Spleen (tissue), 13 donors: ENCODE measurements at places on chromosomes 13 and 19. TPM values are rescaled to one million over a fixed set of nuclear protein-coding genes. Genes with fewer than 3 reads are reported as not detected.

Gene SLC1A6
- not detected for total RNA-seq

Gene EDNRB
- total RNA-seq: 58.4 TPM

DNA sequence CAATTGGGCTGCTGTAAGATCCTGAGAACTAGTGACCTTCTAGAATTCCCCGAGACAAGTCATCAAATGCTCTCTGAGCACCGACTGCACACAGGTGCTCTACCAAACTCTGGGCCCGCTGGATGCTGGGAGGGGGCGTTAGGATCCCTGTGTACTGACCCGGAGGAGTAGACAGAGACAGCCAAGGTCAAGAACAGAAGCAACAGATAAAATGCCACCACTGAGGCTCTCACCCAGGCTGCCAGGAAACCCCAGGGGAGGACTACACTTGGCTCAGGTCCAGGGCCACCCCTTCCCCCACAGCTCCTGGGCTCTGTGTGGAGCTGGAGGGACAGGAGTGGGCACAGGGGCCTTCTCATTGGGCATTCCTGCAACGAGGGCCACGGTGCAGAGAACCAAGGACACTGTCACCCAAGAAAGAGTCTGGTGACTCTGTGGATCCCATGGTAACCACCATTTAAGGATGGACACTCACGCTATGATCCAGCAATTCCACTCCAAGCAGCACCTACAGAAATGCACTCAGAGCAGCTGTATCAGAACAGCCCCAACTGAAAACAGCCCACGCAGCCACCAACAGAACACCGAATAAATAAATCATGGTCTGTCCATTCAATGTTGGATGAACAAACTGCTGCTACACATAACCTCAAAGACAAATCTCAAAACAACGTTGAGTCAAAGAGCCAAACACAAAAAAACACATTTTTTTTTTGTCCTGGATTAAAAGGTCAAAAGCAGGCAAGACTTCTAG is 16.8 kb upstream of the SLC35E1 start:
- H3K4me3 ChIP-seq: no peak overlapping the region
- H3K4me1 ChIP-seq: peaks cover 100% of the 10 kb centered on the region
- DNase-seq: no peak
- H3K36me3 ChIP-seq: no peaks in the 10 kb centered on the region

DNA sequence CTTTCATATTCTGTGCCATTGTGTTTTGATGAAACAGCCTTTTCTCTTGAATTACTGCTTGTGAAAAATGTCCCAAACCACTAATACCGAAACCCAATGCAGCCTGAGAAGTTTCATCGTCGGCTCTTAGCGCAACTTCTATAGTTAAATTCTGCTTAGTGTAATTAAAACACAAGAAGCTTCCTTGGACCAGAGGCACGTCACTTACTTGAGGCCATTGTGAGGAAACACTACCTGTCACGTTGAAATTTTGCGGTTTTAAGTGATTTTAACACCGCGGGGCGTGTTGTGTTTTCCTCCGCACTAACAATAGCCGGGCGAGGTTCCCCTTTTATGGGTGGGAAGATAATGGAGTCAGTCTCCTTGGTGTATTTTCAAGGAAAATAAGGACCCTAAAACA is 70.9 kb downstream of the GGACT start:
- no peaks in the 10 kb centered on the region for H3K36me3 ChIP-seq
- DNase-seq: no peak
- H3K27me3 ChIP-seq: no peaks in the 10 kb centered on the region
- H3K4me3 ChIP-seq: no peak overlapping the region

- no peaks in the 10 kb centered on the region for H3K27me3 ChIP-seq
These were observed 13.6 kb downstream of the KLF5 start for GRCh38 chr13:73072239-73072900.

DNA sequence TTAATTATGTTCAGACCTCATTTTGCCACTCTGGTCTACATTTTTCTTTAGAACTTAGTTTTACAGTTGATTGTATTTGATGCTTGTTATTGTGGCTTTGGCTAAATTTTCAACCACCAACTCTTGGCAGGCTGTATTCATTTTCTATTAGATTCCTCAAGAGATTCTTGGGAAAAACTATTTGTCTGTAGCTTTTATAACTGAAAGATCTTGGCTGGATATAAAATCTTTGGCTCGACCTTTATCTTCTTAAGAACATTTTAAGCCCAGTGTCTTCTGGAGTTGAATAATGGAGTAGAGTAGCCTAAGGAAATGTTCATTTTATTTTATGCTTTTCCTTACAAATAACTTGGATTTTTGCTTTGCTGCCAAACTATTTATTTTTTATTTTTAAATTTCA is 848.5 kb downstream of the PCDH17 start:
- H3K4me1 ChIP-seq: no peaks in the 10 kb centered on the region
- no peaks in the 10 kb centered on the region for H3K27me3 ChIP-seq
- H3K27ac ChIP-seq: no peak overlapping the region
- H3K4me3 ChIP-seq: no peak overlapping the region
- no peak for DNase-seq

- H3K4me1 ChIP-seq: no peaks in the 10 kb centered on the region
- no peak for DNase-seq
- H3K4me3 ChIP-seq: no peak overlapping the region
- no peaks in the 10 kb centered on the region for H3K27me3 ChIP-seq
- H3K27ac ChIP-seq: no peak overlapping the region
These were observed 32.8 kb downstream of the ANKRD10 start for GRCh38 chr13:110881839-110882627.

DNA sequence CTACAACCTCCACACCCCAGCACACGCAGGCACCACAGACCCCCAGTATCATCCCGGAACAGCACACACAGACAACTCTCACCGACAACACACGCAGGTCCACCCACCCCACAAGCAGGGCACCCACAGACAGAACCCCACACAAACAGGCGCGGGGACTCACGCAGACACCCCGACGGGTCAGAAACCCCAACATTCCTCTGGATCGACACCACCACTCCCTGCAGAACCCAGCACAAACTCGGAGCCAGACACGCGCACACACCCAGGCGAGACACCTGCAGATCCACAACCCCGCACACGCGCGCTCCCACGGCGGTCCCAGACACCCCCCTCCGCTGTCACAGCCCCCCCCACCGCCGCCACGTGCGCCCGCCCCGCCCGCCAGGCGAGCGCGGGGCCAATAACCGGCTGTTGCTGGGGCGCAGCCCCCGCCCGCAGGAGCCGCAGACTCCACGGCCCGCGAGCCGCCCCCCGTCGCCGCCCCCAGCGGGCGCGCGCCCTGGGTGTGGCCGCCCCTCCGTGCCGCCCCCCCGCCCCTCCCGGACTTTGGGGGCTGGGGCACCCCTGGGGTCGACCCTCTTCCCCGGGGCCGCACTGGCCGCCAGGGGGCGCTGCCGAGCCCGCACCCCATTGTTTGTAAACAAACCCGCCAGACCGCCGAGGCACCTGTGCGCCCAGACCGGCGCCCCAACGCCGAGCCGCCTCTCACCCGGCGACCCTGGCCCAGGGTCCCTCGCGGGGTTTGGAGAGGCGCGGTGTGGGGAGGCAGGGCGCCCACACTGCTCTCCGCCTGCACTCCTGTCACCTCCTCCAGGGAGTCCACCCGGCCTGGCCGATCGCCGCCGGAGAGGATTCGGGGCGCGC is 712 bp downstream of the BBC3 start:
- peak overlapping the region; percentile 96 for H3K27ac ChIP-seq
- no peaks in the 10 kb centered on the region for H3K27me3 ChIP-seq
- DNase-seq: peak; percentile 95
- no peaks in the 10 kb centered on the region for H3K36me3 ChIP-seq
- peak overlapping the region; percentile 99 for H3K4me3 ChIP-seq

DNA sequence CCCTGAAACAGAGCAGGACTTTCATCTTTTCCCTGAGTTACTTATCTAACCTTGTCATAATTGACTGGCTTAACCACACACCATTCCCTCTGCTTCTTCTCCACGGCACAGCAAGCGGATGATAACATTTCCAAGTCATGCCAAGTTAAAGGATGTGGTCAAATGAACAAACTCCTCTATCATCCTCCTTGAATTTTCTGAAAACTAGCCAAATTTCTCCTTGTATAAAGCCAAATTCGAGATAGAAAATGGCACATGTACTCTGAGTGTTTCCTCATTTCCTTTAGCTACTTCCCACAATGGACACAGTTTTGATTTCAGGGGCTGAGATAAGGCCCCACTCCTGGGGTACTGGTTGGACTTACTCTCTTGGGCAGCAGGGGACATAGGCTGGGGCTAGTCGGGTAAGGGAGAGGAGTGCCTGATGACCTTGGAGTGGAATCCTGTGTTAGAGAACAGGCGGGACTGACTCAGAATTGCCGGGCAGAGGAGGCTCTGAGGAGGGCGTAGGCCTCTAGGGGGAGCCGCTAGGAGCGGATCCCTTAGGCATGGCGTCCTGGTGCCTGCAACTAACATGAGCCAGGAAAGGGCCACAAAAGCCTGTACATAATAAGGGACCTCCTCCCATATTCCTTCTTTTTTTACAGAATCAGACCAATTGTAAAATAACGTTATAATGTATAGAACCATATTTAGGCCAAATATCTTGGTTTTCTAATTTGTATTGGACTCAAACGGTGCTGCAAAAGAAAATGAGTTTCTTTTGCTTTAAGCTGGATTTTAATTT is 20.3 kb upstream of the TMTC4 start:
- peak; percentile 60 for DNase-seq
- H3K4me1 ChIP-seq: no peaks in the 10 kb centered on the region
- H3K27ac ChIP-seq: no peak overlapping the region
